HT1080 (cell line): ENCODE measurements at places on chromosomes 11 and 22. TPM values are rescaled to one million over a fixed set of nuclear protein-coding genes. Genes with fewer than 3 reads are reported as not detected.

Gene APOC3
- total RNA-seq: not detected in 2 replicates

Gene PHOX2A
- total RNA-seq: not detected in 2 replicates

- no peak for DNase-seq
These were observed 30.2 kb downstream of the UQCR10 start for GRCh38 chr22:29797351-29797750.

- DNase-seq: no peak
These were observed 28.0 kb upstream of the TP53AIP1 start for GRCh38 chr11:128970598-128971190.

DNA sequence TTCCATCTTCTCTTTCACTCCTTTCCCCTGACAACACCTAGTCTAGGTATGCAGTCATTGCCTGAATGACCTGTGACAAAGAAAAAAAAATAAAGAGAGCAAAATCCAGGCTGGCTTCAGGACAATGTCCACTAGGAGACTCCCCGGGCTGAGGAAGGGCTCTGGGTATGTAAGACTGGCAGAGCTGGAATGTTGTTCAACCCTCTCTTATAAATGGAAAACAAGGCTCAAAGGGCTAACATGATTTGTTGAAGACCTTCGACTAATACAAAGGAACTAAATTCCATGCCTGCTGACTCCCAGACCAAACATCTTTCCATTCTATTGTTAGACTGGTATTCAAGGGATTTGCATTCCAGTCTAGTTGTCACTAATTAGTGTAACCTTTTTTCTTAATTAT lies 122.2 kb downstream of the ARL14EP start:
- no peak for DNase-seq
